ENCODE measurements at places on chromosomes 4 and X.

GRCh38 chr4:188941524-188942119 is 802.4 kb downstream of the TRIML1 start:
- DNase-seq: peak; percentile 89

- DNase-seq: peak; percentile 25
Observed at GRCh38 chr4:176002007-176002613, 63.5 kb upstream of the WDR17 start.

- no peak for DNase-seq
Observed at GRCh38 chr4:173009129-173009823, 159.3 kb upstream of the GALNT7 start.

- no peak for DNase-seq
Observed at GRCh38 chrX:56797574-56798338, 68.7 kb downstream of the NBDY start.

GRCh38 chr4:122783301-122784215 is 43.1 kb upstream of the FGF2 start:
- peak; percentile 93 for DNase-seq

GRCh38 chrX:150544222-150544787 is 24.1 kb upstream of the MTM1 start:
- peak; percentile 7 for DNase-seq

DNA sequence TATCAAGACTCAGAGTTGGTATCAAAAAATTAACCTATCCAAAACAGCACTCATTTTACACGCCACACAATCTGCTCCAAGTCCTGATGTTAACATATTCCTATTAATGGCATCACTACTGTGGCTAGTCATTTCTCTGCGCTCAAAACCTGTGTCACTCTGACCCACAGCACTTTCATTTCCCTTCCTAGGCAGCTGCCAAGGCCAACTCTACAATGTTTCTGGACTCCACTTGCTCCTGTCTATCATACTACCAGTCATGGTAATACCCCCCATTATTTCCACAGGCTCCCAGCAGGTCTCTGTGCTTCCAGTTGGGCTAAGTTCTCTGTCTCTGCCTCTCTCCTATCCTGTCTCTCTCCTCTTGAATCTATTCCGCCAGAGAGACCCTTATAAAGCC is 323.6 kb downstream of the NR3C2 start:
- DNase-seq: no peak

DNA sequence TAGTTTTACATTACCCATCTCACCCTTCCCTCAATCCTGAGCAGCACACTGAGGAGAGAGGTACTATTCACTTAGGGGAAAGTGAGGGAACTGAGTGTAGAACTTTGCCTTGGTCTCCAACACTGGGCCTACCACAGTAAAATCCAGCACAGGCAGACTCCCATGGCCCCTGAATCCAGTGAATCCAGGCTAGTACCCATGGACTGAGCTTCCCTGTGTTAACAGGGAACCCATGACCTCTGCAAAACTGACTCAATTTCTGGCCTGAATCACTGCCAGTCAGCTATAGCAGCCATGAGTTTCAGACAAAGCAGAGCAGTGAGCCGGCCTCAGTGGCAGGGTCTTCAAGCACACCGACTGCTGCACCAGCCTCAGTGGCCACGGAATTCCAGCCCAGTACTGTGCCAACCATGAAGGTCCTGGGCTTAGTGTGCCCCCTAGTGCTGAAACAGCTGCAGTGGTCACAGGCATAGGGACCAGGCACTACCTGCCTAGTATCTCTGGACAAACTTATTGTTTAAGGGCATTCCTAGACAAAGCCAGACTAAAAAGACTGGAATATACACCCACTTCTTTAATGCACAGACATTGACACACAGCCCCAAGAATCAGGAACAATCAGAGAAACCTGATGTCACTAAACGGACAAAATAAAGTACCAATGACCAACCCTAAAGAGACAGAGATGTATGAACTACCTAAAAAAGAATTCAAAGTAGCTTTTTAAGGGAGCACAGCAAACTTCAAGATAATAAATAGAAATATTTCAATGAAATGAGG is 127.4 kb upstream of the RPL34 start:
- DNase-seq: no peak

GRCh38 chr4:173516621-173517524 is 13.2 kb downstream of the HAND2 start:
- no peak for DNase-seq

GRCh38 chrX:129007631-129008030 is 515.7 kb downstream of the SMARCA1 start:
- no peak for DNase-seq

GRCh38 chr4:93781198-93781597 is 47.4 kb upstream of the ATOH1 start:
- no peak for DNase-seq

DNA sequence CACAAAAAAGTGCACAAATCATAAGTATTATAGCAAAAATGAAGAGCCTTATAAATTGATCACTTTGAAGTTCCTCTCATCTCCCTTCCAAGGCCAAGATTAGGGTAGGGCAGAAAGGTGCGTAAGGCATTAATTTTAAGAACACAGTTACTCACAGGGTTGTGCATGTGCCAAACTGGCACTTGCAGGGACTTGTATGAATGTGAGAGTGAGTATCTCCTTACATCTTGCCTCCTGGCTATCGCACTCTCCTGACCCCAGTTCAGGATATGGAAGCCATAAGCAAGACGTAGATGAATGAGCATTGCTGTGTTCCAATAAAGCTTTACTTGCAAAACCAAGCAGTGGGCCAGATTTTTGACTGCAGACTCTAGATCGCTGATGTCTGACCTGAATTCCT is 510.1 kb upstream of the AADAT start:
- peak; percentile 49 for DNase-seq

Measured in RWPE1 (cell line).